ENCODE measurements at places on chromosomes 4 and X.

- no peak for DNase-seq
Observed at GRCh38 chrX:51006064-51006463, 95.5 kb downstream of the BMP15 start.

DNA sequence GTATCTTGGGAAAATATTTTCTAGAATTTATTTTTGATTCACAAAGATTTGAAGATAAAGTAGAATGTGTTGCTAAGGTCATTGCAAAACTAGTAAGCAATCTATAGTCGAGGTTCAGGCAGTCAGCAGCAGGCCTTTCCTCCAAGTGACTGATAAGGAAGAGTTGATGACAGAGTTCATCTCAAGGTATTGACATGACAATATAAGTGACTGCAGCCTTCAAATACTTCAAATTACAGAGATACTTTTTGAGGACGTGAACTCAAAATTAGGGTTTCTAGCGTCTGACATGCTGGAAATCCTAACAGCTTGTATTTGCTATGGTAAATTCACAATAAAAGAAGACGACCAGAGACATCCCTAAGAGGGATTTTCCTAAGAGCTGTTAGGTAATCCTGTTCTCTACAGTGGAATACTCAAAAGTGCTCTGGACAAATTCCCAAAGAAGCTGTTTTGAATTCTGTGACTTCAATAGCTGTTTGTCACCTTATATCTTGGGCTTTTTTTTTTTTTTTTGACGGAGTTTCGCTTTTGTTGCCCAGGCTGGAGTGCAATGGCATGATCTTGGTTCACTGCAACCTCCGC, 7.4 kb downstream of the ARHGAP10 start:
- DNase-seq: peak; percentile 72

- peak; percentile 82 for DNase-seq
Observed at GRCh38 chr4:135192751-135193535, 991.4 kb upstream of the PABPC4L start.

DNA sequence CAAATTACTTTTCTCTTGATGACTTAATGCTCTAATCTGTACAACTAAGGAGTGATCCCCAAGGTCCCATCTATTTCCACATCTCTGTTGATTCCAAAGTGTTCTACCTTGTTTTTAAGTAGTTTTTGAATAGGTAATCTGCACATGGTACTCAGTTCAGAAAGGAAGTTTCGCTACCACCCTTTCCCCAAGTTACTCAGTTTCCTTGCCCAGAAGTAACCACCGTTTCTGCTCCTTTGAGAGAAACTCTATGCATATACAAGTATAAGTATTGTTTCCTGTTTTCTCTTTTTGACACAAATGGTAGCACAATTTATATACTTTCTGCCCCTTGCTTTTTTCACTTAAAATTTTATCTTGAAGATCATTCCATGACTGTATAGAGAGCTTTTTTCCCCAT, 18.1 kb downstream of the TMEM154 start:
- no peak for DNase-seq

DNA sequence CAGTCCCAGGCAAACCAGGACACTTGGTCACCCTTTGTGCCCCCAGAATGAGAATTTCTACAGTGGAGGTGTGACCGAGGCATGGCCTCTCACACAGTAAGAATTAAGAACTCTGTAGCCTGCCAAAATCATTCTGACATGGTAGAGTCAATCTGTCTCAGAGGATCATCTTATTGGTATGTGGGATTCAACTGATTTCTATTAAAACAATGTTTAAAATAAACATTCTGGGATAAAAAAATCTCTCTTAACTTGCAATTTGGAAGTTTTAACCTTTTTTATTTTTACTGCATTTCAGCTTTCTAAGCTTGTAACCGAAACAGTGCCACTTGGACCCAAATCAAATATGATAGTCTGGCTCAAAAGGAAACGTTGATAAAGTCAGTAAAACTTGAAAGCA, 165.4 kb upstream of the LDB2 start:
- peak; percentile 95 for DNase-seq

DNA sequence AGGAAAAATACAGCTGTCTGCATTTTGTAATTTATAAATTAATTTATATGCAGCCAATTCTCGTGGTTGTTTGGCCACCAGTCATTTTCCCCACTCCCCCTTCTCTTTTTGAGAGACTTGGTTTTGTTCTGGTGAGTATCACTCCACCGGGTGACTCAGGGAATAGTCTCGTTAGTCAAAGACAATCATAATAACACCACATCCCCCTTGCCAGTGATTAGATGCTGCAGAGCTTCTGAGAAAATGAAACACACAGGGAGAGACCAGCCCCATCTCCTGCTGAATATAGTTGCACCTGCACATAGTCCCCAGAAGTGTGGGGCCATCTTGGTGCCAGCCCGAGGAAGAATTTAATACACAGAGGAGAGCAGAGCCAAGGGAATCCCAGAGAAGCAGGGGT, 8.0 kb upstream of the FNIP2 start:
- DNase-seq: peak; percentile 68

DNA sequence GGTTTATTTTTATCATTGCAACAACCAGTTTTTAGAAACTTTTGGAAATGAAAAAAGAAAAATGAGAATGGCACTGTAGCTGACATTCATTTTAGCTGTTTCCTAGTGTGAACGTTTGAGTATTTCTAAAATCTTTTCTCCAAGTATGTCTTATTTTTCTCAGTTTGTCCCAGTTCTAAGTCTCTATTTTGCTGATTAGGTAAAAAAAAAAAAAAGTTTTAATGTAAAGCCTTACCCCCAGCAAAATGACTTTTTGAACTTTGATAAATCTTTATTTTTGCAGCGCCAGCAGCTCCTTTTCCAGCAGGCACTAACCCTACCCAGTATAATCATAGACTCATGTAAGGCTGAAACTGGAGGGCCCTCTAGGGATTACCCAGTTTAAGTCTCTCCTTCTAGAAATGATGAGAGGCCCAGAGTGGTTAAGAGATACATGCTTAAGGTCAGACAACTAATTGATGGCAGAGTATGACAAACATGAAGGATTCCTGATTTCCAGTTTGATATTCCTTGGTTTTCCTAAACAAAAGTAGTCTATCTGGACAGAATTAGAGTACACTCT, 84.3 kb upstream of the SLC4A4 start:
- DNase-seq: no peak

GRCh38 chr4:13821522-13821921, 194.0 kb upstream of the BOD1L1 start:
- peak; percentile 2 for DNase-seq

- peak; percentile 42 for DNase-seq
Observed at GRCh38 chrX:106698693-106699092, 27.8 kb upstream of the RNF128 start.

DNA sequence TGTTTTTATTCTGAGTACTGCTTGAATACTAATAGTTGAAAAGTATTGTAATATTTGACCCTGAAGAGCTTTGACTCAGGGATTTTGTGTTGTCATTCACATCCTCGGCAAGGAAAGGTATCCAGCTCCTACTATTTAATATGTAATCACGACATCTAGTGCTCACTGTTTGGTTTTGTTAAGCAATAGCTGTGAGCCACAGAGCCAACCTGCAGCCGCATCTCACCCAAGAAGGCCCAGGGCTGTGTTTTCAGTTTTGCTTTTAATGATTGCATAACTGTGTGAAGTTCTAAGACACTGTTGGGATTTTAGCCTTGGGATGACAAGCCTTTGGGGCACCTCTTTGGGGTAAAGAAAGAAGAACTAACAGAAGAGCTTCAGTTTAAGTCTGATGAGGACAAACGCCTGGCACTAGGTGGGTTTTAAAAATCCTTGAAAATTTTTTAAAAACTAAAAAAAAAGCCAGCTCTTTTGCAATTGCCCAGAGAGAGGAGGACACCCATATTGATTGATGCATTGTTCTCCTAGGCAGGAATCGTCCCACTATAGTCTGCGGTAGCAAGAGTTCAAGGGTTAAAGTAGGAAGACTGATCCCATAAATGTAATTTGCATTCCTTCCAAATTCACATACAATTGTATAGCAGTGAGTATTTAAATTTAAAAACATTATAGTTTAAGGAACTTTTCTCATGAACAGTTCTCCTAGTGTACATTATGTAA, 157.8 kb downstream of the RELL1 start:
- no peak for DNase-seq

DNA sequence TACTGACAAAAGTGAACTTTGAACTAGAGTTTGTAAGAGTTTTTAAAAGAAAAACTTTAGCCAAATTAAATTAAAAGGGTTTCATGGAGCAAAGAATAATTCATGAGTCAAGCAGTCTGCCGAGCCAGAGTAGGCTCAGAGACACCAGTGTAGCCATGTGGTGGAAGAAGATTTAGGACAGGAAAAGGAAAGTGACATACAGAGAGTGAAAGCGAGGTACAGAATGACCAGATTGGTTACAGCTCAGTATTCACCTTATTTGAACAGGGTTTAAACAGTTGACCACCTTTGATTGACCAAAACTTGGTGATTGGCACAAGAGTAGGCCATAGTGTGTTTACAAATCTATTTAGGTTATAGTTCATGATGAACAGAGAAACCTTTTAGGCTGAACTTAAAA, 377.8 kb downstream of the KLHL4 start:
- no peak for DNase-seq

DNA sequence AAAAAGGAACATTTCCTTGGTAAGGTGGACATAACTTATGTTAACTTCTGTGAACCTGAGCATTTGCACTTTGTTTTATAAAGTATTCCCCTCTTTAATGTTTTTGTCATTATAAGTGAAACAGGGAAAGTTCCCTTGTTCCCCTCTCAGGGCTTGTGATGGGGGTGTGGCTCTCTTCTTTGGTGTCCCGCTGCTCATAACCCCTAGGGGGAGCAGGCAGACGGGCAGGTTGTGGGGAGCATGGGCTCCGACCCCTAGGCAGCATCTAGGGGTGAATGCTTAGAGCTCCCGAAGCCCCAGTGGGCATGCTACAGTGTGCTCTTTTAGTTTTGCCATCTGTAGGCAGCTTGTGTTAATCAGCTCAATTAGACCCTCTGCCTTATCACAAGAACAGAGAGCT, 200.4 kb downstream of the DACH2 start:
- no peak for DNase-seq

DNA sequence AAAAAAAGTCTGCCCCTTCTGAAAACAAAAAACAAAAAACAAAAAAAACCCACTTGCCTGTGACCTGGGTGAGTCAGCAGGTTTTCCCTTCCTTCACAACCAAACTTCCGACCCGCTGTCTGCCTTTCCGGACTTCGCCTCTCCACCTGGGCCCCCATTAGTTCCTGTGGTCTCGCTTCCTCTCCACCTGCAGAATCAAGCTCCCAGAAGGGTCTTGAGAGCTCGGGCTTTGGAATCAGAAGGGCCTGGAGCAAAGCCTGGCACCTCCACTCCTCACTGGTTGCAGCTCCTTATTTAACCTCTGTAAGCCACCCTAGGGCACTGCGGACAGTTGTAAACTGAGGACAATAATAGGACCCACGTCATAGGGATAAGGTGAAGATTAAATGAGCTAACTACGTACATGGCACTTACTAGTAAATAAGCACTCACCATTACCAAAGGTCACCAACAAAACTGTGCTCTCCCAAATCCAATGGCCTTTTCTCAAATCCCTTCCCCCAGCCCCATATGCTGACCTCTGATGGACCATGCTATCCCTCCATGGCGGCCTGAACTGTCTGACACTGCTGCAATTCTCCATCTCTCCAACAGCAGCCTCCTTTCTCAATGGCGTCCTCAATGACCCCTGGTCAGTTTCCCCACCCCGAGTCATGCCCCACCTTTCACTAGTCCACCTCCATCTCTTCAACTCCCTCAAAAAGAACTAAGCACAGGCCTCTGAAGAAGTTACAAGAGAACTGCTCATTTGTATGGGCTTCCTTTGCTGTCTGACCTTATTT, 64.2 kb downstream of the IRF2 start:
- DNase-seq: no peak

DNA sequence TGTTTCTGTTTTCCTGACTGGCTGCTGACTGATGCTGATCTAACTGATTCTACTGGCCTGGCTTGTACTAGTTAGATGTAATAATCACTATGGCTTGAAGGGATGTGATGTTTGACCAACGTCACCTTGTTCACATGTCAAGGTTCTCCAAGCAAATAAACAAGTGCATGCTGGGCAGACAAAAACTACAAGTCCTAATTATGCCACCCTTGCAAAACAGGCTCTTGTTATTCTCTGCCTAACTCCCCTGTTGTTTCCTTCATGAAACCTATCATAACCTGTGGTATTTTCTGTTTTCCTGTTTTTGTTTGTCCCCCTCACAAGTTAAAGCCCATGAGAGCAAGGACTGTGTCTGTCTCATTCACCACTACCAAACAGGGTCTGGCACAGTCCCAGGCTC, 146.2 kb downstream of the DCHS2 start:
- no peak for DNase-seq

- no peak for DNase-seq
Observed at GRCh38 chrX:46683048-46683447, 75.9 kb downstream of the SLC9A7 start.

- peak; percentile 28 for DNase-seq
Observed at GRCh38 chr4:119139311-119139710, 3.7 kb downstream of the MYOZ2 start.

DNA sequence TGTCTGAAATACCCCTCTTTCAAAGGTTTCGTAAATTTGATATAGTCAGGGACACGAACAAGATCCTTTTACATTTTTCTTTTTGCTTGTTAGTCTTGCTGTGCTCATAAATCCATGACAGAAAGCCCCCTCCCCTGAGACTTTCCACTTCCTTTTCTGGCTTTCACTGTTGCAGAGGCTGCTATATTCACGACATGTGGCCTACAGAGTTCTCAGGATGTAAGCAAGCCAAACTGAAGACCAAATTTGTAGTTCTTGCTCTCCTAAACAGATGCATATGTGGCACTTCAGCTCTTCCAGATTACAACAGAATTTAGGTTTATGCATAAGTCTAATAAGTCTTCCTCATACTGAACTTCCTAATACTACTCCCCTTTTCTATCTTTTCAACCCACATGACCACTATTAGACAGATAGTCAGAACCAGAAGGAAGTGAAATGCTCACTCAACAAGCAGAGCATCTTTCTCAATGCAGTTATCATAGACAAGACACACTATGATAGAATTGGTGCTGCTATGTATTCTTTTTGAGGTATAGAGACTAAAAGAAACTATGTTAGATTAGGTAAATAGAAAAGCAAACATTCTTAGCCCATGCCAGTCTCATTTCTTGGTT, 15.0 kb downstream of the BTK start:
- no peak for DNase-seq

All from fibroblast of skin of right biceps (primary cell).